Activated CD8-positive, alpha-beta T cell treated with anti-CD3 and anti-CD28 coated beads for 36 hours (primary cell): ENCODE measurements at places on chromosomes 7 and 10. TPM values are rescaled to one million over a fixed set of nuclear protein-coding genes. Genes with fewer than 3 reads are reported as not detected.

FAM24A gene
- not detected for total RNA-seq

THSD7A gene
- total RNA-seq = not detected

PSD gene
- 10.4 TPM for total RNA-seq

DNA sequence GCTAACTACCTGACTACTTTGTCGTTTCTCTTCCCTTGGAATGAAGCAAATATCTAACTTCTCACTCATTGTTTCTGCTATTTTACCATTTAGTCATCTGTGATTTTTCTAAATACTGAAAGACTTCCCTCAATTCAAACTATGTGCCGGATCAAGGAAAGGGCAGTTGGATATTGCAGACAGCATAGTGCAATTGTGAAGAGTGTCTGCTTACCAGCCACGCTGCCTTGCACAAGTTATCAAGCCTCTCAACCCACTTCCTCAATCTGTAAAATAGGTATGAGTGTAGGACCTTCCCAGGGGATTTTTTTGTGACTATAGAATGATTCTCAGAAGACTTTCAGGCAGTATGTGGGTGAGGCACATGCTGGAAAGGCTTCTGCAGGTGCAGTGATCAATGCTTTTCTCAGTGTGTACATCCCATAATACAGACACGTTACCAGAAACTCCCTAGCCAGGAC, 54.3 kb downstream of the EGFR start:
- peaks cover 10% of the 10 kb centered on the region for H3K27me3 ChIP-seq
- no peak overlapping the region for H3K27ac ChIP-seq
- peaks cover 17% of the 10 kb centered on the region for H3K4me1 ChIP-seq

DNA sequence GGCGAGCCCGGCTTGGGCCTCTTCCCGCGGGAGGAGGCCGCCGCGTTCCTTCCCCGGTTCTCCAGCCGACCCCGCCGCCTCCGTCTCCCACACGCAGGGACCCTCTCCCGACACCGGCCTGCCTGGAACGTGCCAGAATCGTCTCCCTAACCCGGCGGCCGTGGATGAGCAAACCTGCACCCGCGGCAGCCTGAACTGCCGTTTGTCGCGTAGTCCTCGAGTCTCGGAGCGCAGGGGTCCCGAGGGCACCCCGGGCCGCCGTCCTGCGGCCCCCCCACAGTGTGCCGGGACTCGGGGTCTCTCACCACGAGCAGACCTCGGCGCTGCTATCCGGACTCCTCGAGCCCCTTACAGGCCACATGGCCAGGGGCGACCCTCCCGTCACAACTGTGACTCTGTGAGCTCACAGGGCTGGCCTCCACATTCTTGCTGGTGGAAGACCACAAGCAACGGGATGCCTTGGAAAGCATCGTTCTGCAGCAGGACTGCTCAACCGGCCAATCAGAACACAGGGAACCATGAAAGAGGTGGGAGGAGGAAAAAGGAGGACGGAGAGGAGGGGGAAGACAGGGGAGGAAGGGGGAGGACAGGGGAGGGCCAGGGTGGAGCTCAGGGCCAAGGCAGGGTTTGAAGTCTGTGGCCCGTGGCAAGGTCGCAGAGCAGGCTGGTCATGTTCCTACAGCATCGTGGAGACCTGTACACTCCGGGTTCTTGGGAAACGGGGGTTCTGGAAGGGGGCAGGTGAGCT, 276.9 kb downstream of the DNAJB6 start:
- H3K36me3 ChIP-seq = no peaks in the 10 kb centered on the region
- no peak for DNase-seq
- H3K27ac ChIP-seq = no peak overlapping the region
- no peaks in the 10 kb centered on the region for H3K27me3 ChIP-seq

GRCh38 chr10:58220769-58221451, 46.8 kb downstream of the IPMK start:
- no peaks in the 10 kb centered on the region for H3K27me3 ChIP-seq
- no peak overlapping the region for H3K4me3 ChIP-seq
- H3K36me3 ChIP-seq = peaks cover 22% of the 10 kb centered on the region
- peaks cover 4% of the 10 kb centered on the region for H3K4me1 ChIP-seq

DNA sequence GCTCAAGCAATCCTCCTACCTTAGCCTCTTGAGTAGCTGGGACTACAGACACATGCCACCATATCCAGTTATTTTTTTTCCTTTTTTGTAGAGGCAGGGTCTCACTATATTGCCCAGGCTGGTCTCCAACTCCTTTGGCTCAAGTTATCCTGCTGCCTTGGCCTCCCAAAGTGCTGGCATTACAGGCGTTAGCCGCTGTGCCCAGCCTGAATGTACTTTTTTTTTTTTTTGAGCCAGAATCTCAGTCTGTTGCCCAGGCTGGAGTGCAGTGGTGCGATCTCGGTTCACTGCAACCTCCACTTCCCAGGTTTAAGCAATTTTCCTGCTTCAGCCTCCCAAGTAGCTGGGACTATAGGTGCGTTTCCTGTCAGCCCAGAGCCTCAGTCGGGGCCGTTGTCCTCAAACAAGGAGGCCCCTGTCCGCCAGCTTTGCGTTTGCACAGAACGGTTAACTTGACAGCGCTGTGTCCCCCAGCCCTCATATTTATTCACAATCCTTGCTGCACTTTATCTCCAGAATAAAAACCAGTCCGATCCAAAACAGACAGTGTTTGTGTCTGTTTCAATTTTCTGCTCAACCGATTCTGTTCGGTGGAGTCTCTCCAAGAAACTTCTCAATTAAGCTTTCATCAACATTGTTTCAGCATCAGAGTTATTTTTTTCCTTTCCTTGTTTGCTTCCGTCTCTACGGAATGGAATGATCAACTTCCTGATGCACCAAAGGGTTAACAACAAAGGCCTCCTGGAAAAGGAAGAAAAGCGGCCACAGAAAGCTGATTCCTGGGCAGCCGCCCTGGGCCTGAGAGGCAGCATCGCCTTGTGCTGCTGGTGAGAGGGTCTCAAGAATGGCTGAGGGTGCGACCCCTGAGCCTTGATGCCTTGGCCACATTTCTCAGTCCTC, 64.5 kb downstream of the PDIA4 start:
- peaks cover 29% of the 10 kb centered on the region for H3K4me1 ChIP-seq
- peak overlapping the region; percentile 76 for H3K4me3 ChIP-seq
- H3K36me3 ChIP-seq = no peaks in the 10 kb centered on the region
- no peak for DNase-seq
- H3K27ac ChIP-seq = peak overlapping the region; percentile 84
